ENCODE measurements at places on chromosomes 5 and 9. TPM values are rescaled to one million over a fixed set of nuclear protein-coding genes. Genes with fewer than 3 reads are reported as not detected.

DNA sequence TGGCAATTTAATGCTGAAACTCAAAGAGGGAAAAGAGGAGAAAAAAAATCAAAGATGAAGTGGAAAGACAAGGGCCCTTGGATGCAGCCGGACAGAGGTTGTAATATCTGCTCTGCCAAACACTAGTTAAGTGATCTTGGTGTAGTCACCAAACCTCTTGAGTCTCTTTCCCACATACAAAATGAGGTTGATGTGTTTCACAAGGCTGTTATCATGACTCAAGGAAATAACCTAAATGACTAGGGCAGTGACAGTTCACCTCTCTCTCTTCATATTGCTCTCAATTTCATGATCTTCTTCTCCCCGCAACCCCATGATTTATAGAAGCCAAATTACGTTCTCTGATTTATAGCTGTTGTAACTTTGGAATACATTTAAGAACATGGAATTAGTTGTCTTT is 44.9 kb downstream of the PIK3R1 start:
- no peaks in the 10 kb centered on the region for H3K27me3 ChIP-seq
- no peak overlapping the region for H3K4me3 ChIP-seq
- peaks cover 23% of the 10 kb centered on the region for H3K36me3 ChIP-seq
- H3K27ac ChIP-seq = no peak overlapping the region
- no peak for DNase-seq

DNA sequence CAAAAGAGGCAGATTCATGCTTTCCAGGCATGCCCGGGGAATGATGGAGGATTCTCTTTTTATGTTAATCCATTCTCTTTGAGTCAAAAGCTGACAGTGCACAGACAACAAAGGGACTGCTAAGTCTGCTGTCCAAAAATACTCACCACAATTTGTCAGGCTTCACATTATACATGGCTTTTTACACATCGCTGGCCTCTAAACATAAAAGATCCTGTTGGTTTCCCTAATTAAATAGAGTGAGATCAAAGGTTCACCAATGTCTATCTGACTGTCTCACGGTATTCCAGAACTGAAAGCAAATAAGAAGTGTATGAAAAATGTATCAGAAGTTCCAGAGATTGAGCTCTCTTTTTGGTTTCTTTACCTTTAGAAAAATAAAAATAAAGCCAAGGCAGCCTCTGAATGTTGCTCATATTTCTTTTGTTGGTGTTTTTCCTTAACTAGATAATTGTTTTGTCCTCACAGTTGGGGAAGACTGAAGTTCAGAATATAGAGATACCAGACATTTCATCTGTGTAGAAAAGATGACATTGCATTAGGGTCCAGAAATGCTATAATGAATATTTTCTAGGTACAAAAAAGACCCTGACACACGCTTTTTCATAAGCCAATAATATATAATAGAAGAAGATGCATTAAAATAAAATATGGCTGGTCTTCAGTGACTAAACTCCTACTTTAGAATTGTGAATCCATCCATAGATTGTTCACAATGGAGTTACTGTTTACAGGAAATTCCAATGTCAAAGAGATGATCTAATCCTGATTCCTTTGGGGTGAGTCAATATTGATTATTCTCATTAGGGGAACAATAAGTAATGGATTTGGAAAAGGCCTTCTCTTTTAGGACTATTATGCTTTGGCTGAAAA is 688.2 kb upstream of the CDH6 start:
- no peak for DNase-seq
- H3K4me3 ChIP-seq = no peak overlapping the region
- no peaks in the 10 kb centered on the region for H3K36me3 ChIP-seq
- H3K27ac ChIP-seq = no peak overlapping the region
- no peaks in the 10 kb centered on the region for H3K27me3 ChIP-seq

GRCh38 chr5:136205061-136205702 is 12.2 kb upstream of the SMIM32 start:
- DNase-seq = no peak
- H3K27me3 ChIP-seq = peaks cover 37% of the 10 kb centered on the region
- H3K36me3 ChIP-seq = no peaks in the 10 kb centered on the region
- H3K27ac ChIP-seq = no peak overlapping the region
- no peak overlapping the region for H3K4me3 ChIP-seq
- H3K4me1 ChIP-seq = peaks cover 15% of the 10 kb centered on the region

- peak overlapping the region; percentile 9 for H3K4me3 ChIP-seq
- H3K36me3 ChIP-seq = no peaks in the 10 kb centered on the region
- DNase-seq = no peak
- H3K27ac ChIP-seq = no peak overlapping the region
- H3K27me3 ChIP-seq = peaks cover 13% of the 10 kb centered on the region
These were observed 117.7 kb upstream of the ACTBL2 start for GRCh38 chr5:57600321-57600720.

- H3K36me3 ChIP-seq = no peaks in the 10 kb centered on the region
- H3K27me3 ChIP-seq = no peaks in the 10 kb centered on the region
- H3K27ac ChIP-seq = no peak overlapping the region
- DNase-seq = no peak
- H3K4me1 ChIP-seq = no peaks in the 10 kb centered on the region
These were observed 115.2 kb upstream of the ST8SIA4 start for GRCh38 chr5:101018299-101018698.

DNA sequence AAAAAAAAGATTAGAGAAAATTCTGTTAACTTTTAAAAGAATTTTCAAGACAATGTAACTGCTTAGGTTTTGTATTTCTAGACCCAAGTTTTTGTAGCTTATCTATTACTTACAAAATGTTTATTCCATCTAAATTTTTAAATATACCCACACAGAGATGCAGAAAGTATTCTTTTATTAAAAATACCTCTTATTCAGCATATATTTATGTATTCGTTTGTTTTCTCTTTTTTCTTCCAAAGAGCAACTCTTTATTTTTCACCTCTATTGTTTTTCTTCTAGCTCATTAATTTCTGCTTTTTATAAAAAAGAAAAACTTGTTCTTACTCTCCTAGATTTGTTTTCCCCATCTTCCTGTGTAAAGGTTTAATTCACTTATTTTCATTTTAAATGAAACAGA is 180.3 kb downstream of the ZDHHC21 start:
- H3K4me1 ChIP-seq = peaks cover 17% of the 10 kb centered on the region
- no peaks in the 10 kb centered on the region for H3K27me3 ChIP-seq
- H3K36me3 ChIP-seq = no peaks in the 10 kb centered on the region
- H3K4me3 ChIP-seq = no peak overlapping the region
- no peak overlapping the region for H3K27ac ChIP-seq
- DNase-seq = no peak

GRCh38 chr9:7401116-7401515 is 398.5 kb downstream of the DMAC1 start:
- no peak overlapping the region for H3K27ac ChIP-seq
- no peak overlapping the region for H3K4me3 ChIP-seq
- peaks cover 22% of the 10 kb centered on the region for H3K4me1 ChIP-seq
- no peak for DNase-seq

- H3K27me3 ChIP-seq = peaks cover 6% of the 10 kb centered on the region
- H3K36me3 ChIP-seq = peaks cover 4% of the 10 kb centered on the region
- no peak overlapping the region for H3K4me3 ChIP-seq
These were observed 179.2 kb downstream of the HSD17B3 start for GRCh38 chr9:96122751-96123150.

DNA sequence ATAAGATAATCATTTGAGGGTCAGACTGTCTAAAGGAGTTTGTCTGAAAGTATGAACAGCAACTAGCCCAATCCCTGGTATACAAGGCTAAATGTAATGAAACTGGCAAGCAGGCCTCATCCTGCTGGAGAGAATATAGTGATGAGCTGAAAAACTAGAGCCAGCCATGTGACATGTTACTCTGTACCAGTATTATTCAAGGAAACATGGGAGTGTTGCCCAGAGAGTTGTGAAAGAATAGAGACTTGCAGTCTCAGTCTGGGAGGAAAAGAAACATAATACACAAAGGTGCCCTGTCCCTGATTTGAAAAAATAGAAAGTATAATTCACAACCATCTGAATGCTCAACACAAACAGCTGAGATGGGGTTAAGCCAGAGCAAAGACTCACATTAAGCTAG is 37.9 kb upstream of the HTR1A start:
- no peak overlapping the region for H3K4me3 ChIP-seq
- no peak for DNase-seq
- H3K27me3 ChIP-seq = no peaks in the 10 kb centered on the region
- no peaks in the 10 kb centered on the region for H3K36me3 ChIP-seq
- H3K27ac ChIP-seq = no peak overlapping the region

- H3K36me3 ChIP-seq = no peaks in the 10 kb centered on the region
- no peaks in the 10 kb centered on the region for H3K4me1 ChIP-seq
- DNase-seq = no peak
- no peak overlapping the region for H3K27ac ChIP-seq
These were observed 297.9 kb upstream of the EDIL3 start for GRCh38 chr5:84682531-84682930.

DNA sequence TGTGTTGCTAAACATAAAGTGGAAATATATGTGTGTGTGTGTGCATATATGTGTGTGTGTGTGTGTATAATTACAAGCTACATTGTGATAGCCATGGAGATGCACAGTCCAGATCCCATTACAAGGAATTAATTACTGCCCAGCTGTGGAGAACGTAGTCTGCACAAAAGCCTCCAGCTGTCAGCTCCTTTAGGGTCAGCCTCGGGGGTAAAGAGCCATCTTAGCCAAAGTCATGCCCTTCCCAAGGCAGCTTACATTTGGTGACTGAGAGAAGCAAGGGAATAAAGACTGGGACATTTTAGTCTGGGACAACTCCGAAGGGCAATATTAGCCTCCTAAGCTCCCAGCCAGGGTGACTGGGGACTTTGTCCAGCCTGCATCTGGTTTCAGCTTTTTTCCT is 21.9 kb upstream of the FOCAD start:
- H3K36me3 ChIP-seq = no peaks in the 10 kb centered on the region
- H3K27ac ChIP-seq = no peak overlapping the region
- no peak overlapping the region for H3K4me3 ChIP-seq
- no peaks in the 10 kb centered on the region for H3K27me3 ChIP-seq
- no peak for DNase-seq

- peaks cover 22% of the 10 kb centered on the region for H3K36me3 ChIP-seq
- no peak overlapping the region for H3K27ac ChIP-seq
- peaks cover 5% of the 10 kb centered on the region for H3K4me1 ChIP-seq
- no peak overlapping the region for H3K4me3 ChIP-seq
- no peak for DNase-seq
These were observed 5.4 kb downstream of the MRPS27 start for GRCh38 chr5:72314571-72315172.

DNA sequence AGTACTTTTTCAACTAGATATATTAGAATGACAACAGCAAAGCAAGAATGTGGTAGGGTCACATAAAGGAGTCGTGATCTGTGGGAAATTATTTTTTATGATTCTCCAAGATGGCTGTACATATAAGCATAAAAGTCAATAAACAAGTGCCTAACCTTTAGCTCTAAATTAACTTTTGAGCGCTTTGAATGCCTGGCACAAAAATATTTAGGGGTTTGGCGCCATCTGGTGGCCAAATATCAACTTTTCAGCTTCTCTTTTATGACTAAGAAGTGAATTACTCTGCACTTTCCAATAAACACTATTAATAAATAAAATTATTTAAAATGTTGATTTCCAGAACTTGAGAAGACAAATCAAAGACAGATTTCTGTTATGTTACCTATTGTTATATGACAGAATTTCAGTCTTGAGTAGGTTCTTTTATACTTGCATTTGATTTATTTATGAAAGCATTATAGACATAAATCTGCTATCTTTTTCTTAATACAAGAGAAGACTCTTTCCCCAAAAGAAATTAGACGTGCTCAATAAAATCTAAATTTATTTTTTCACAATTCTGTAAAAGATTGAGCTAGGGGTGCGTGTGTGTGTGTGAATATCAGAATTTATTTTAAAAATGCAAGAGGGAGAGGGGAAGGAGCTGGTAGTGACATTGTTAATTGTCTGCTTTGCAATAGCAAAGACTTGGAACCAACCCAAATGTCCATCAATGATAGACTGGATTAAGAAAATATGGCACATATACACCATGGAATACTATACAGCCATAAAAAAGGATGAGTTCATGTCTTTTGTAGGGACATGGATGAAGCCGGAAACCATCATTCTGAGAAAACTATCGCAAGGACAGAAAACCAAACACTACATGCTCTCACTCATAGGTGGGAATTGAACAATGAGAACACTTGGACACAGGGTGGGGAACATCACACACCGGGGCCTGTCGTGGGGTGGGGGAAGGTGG is 36.7 kb upstream of the ARRDC3 start:
- H3K4me1 ChIP-seq = no peaks in the 10 kb centered on the region
- H3K27me3 ChIP-seq = no peaks in the 10 kb centered on the region
- H3K4me3 ChIP-seq = no peak overlapping the region
- DNase-seq = no peak
- H3K27ac ChIP-seq = no peak overlapping the region

DNA sequence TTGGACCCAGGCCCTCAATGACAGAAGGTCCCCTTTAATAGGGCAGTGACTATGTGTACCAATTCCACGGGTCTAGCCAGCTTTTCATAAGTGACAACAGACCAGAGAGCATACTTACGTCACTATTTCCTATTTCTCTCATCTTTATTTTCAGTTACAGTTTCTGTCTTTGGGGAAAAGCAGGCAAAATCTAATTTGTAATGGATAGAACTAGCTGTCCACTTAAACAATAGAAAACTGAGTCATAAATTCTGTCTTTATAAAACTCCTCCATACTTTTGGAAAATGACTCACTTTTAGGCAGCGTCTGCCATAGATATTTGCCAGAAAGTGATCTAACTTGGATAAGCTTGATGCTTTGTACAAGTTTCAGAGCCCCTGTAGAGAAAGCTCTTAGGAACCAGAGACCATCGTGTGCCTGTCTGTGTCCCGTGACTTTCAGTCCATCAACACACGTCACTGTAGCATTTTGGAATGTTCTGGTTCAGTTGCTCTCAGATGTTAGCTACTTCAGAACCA is 101.9 kb downstream of the F2RL2 start:
- peaks cover 29% of the 10 kb centered on the region for H3K4me1 ChIP-seq
- H3K27ac ChIP-seq = no peak overlapping the region
- H3K27me3 ChIP-seq = no peaks in the 10 kb centered on the region
- no peak overlapping the region for H3K4me3 ChIP-seq
- H3K36me3 ChIP-seq = no peaks in the 10 kb centered on the region

DNA sequence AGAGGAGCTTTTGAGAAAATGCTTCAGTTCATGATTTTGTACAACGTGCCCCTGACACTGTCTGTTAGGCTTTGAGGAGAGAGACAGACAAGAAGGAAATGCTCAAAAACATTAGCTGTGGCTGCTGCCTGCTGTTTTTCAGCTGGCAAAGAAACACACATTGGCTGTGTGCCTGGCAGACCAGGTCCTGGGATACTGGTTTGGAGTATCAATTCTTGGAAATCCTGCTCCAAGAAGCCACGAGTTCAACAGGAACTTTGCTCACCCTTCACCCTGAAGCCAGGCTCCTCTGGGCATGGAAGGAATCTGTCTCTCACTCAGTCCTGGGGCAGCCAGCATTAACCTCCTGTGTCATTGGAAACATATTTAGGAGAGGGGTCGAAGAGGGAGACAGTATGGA is 245.5 kb downstream of the AUH start:
- peaks cover 29% of the 10 kb centered on the region for H3K4me1 ChIP-seq
- no peak overlapping the region for H3K4me3 ChIP-seq
- no peaks in the 10 kb centered on the region for H3K36me3 ChIP-seq
- H3K27ac ChIP-seq = no peak overlapping the region
- no peaks in the 10 kb centered on the region for H3K27me3 ChIP-seq

- H3K4me3 ChIP-seq = no peak overlapping the region
- H3K27me3 ChIP-seq = no peaks in the 10 kb centered on the region
- peaks cover 5% of the 10 kb centered on the region for H3K4me1 ChIP-seq
- no peak for DNase-seq
These were observed 3.0 kb upstream of the C1QTNF3 start for GRCh38 chr5:34045996-34046395.

NUTM2F gene
- total RNA-seq = not detected

NR2F1 gene
- total RNA-seq = 6.6 TPM

RICTOR gene
- 30.1 TPM for total RNA-seq

PCDHGA6 gene
- total RNA-seq = 0.86 TPM

IFNB1 gene
- total RNA-seq = not detected

GLRA1 gene
- total RNA-seq = 0.39 TPM

SLC4A9 gene
- not detected for total RNA-seq
